ENCODE measurements at places on chromosomes 11 and 22. TPM values are rescaled to one million over a fixed set of nuclear protein-coding genes. Genes with fewer than 3 reads are reported as not detected.

GRCh38 chr11:133164986-133165385 lies 367.3 kb downstream of the OPCML start:
- DNase-seq, result peak; percentile 23

DNA sequence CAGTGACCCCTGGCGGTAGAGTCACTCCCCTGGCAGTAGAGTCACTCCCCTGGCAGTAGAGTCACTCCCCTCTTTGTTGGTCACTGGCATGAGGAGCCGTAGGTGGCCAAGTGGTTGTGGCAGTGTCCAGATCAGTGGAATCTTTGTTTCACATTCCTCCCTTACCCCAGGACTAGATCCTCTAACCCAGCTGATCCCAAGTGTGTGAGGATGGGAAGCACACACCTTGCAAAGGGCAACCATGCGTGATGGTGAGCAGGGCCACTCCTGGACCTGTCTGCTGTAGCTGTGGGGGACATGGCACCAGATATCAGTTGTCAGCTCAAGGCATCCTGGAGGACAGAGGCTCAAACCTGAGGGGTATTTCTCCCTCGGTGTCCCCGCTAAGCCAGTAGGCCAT lies 37.8 kb downstream of the OSBP2 start:
- DNase-seq, result no peak

DNA sequence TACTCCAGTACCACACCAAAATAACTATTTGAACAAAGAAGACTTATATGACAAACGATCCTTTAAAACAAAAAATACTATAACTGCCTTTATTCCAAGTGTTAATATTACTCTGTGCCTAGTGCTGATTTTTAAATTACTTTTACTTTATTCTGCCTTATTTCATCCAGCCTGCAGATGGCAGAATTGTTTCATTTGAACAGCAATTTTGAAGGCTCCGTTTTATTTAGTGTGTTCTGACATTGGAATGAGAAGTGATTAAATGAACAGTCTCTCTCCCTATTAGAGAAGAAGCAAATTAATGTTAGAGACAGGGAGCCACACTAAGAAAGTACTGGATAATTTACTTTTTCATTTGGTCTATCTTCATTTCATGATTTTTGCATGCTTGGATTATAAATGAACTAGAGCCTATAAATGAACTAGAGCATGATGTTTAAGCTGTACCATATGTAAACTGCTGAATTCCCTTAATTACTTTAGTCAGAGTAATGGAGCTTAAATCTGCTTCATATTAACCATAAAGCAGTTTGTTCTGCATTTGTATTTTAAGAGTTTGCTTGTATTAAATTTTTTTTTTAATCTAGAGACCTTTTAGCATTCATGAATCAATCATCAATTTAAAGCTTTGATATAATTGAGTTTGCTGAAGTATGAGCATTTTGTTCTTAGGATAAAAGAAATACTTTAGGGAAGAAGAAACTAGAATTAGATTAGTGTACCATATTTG lies 9.8 kb downstream of the PDHX start:
- peak; percentile 52 for DNase-seq

DNA sequence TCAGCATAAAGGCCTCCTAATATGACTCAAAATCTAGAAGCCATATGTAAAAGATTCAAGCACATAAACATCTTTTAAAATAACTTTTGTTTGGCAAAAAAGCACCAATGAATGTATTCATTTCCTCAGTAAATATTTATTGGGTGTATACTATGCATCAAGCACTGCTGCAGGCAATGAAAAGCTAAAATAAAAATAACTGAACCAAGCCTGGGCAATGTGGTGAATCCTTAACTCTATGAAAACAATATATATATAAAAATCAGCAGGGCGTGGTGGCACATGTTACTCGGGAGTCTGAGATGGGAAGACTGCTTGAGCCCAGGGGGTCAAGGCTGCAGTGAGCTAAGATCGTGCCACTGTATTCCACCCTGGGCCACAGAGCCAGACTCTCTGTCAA lies 27.8 kb downstream of the PIK3C2A start:
- no peak for DNase-seq

DNA sequence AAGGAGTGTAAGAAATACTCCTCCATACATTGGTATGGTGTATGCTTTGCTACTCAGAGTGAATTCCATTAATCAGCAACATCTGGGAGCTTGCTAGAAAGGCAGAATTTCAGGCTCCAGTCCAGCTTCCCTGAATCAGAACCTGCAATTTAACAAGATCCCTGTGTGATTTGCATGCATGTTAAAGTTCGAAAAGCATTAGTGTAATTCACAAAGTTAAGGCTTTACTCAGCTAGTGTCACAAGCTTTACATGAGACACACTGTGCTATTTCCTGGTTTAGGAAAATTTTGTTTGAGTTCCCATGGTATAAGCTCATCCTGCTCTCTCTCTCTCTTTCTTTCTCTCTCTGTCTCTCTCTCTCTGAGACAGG lies 37.0 kb upstream of the HEPHL1 start:
- DNase-seq, result peak; percentile 29

- no peak for DNase-seq
Measured at GRCh38 chr22:49392247-49392646, 435.4 kb downstream of the BRD1 start.

- DNase-seq, result no peak
Measured at GRCh38 chr22:19815093-19815822, 39.4 kb downstream of the GNB1L start.

DNA sequence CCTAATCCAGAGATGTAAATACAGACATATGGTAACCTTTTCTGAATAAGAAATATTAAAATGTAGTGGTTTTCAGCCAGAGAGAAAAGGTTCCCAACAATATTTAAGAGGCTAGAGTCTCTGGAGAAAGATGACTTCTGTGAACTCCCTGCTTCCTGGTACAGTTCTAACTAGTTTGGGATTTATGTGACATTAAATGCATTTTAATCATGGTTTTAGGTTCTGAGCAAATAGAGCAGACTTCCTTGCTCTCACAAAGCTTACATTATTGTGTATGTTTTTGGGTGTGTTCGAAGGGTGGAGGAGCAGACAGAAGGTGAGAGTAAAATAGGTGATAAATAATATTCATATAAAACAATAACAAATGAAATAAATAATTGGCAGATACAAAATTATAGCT lies 250.1 kb upstream of the LUZP2 start:
- no peak for DNase-seq

GRCh38 chr11:14202251-14203196 lies 156.5 kb downstream of the RRAS2 start:
- no peak for DNase-seq

DNA sequence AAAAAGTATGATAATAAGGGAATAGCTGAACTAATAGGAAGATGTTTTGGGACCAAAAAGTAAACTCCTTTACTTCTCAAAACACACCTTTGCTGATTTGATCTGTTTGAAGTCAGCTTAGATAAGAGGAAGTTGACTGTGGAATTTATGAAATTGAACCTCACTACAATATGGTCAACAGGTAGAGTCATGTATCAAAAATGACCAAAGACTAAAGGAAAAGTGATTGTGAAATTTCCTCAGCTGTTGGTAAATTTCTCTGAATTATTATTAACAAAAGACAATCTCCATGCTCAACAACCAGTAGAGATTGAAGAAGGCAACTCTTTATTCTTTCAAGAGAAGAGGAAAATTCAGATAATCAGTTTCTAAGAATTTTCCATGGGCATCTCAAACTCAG lies 826.5 kb downstream of the KCNA4 start:
- no peak for DNase-seq

GRCh38 chr11:57476047-57476756 lies 15.9 kb downstream of the RTN4RL2 start:
- no peak for DNase-seq

GRCh38 chr11:9927670-9928069 lies 263.8 kb downstream of the SWAP70 start:
- DNase-seq, result no peak

The RAD9A gene
- polyA plus RNA-seq, result 29.7 TPM

The CHEK1 gene
- polyA plus RNA-seq, result 26.8 TPM

The CRYAB gene
- 75.2 TPM for polyA plus RNA-seq

All from renal pelvis (tissue), 12 donors.